ENCODE measurements at places on chromosomes 3 and 15. TPM values are rescaled to one million over a fixed set of nuclear protein-coding genes. Genes with fewer than 3 reads are reported as not detected.

Gene ZPLD1
- not detected for total RNA-seq

Gene ROPN1
- total RNA-seq, result not detected

Gene WDR93
- not detected for total RNA-seq

Gene STAC
- total RNA-seq, result 0.27 TPM

Gene ZNF860
- 0.30 TPM for total RNA-seq

Gene CACNA2D2
- 1.5 TPM for total RNA-seq

Gene CD80
- 1.2 TPM for total RNA-seq

Gene PTH1R
- total RNA-seq, result not detected

Gene MRAS
- total RNA-seq, result 0.16 TPM

Gene BOC
- total RNA-seq, result 0.43 TPM

DNA sequence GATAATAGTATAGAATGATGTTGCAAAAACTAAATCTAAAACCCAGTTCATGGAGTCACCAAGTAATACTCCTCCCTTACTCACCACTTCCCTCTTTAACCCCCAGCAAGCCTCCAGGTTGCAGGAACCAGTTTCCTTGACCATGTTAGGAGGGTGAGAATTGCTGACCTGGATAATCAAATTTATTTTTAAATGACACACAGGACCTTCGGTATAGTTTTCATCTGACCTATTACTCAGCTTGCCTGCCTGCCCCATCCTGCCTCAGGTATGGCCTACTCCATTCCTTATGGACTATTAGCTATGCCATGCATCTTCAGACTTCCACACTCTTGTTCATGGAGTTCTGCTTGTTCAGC is 883 bp downstream of the RTP4 start:
- no peak for DNase-seq

- no peak for DNase-seq
Observed at GRCh38 chr15:65057549-65057940, 10.2 kb downstream of the RASL12 start.

DNA sequence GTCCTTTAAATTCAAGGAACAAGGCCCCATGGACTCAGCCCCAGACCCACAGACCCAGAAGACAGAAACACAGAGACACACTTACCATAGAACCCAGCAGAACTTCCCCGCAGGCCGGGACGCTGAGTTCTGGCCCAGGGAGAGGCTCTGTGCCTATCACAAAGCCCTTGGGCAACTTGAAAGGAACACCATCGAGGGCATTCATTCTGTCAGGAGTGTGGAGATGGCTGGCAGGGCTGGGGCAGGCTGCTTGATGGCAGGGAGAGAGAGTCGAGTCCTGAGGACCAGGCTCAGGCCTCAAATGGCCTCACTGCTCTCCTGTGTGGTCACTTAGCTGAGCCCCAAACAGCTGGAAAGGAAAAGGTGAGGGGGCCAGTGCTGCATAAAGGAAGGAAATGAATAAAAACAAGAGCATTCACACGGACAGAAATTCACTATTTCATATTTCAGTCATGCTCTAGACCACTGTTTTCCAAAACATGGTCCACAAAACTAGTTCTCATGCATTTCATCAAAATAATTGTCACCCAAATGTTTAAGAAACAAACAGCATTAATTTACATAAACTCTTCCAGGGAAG is 8.9 kb downstream of the UBAP1L start:
- no peak for DNase-seq

GRCh38 chr3:145035682-145036081 is 1064.1 kb downstream of the DIPK2A start:
- no peak for DNase-seq

- DNase-seq, result no peak
Observed at GRCh38 chr15:76184650-76185035, 124.9 kb downstream of the TMEM266 start.

DNA sequence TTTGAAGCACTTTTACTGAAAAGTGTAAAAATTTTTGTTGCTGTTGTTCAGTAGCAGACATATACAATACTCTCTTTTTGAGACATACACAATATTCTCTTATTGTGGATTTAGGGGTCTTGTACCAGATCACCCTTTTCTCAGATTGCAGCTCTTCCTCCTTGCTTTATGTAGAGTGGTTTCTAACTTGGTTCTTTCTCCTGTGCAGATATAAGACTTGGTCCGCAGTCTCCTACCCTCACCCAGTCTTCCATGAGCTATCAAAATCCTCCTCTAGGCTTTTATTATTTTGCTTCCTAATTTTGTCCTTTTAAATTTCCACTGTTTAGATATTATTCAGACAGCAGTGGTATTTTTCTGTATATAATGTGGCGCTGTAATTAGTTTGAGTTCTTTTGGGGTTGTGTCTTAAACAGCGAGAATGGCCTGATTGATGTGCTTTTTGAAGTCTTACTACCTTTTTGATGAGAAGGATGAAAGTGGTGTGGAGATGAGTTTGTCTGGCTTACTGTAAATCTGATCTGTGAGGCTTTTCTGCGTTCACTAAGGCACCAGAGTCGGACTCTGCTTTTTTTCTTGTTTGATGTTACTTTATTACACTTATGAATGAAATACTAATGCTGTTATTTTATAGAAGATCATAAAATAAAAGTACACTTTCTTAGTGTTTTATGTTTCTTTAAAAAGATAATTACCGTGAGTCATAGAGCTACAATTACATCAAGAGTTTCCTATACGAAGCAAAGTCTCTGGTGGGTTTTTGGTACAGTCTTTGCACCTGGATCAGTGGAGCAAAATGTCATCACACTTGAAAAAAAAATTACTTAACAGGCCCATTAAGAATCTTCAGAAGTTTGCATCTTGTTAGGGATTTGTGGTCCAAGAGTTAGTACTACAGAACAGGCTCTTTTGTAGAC is 27.8 kb downstream of the FNDC3B start:
- DNase-seq, result no peak

GRCh38 chr3:174639970-174640369 is 219.2 kb upstream of the NAALADL2 start:
- no peak for DNase-seq

DNA sequence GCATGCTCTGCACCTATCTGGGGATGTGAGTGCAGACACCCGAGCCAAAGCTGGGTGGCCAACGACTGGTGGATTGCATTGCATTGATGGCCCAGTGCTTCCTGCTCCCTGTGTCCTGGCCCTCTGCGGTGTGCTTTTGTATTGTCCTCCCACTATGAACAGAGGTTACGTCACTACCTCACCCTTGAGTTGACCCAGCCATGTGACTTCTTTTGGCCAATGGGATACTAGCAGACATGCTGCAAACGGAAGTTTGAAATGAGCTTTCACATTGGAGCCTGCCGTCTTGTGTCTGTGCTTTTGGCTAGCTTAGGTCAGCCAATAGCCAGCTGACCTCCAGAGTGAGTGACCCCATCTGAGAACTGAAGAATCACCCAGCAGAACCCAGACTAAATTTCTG is 15.3 kb upstream of the TBC1D21 start:
- DNase-seq, result no peak

DNA sequence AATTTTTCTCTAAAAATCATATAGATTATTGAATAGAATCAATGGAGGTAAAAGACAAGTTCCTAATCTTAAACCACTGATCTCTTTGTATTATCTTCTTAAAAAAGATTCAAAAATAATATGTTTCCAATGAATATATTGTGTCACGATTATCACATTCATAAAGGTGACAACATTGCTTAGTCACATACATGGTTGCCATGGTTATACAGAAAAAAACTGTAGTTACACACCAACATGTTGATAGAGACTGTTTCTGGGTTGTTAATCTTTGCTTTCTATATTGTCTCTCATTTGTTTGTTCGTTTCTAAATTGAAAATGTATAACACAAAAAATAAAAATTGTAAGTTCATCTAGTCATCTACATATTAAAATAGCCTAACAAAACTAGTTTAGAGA is 376.0 kb upstream of the ALCAM start:
- DNase-seq, result no peak

DNA sequence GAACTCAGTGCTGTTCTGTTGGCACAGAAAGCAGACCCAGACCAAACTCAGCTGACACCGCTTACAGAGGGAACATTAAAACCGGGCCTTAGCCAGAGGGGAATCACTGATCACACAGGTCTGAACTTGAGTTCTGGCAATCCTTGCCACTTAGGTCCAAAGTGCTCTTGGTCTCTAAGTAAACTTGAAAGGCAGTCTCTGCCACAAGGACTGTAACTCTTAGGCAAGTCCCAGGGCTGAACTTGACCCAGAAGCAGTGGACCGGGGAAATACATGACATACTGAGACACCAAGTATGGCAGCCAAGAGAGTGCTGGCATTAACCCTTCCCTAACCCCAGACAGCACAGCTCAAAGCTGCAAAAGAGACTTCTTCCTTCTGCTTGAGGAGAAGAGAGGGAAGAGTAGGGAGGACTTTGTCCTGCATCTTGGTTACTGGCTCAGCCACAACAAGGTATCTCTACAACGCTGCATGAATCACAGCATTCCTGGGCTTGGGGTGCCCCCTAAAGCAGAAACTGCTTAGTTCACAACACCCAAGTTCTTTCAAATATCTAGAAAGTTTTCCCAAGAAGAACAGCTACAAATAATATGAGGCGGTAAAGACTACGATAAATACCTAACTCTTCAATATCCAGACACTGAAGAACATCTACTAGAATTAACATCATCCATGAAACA is 32.5 kb downstream of the NAALADL2 start:
- DNase-seq, result no peak

- DNase-seq, result no peak
Observed at GRCh38 chr3:58063022-58063815, 55.0 kb downstream of the FLNB start.

DNA sequence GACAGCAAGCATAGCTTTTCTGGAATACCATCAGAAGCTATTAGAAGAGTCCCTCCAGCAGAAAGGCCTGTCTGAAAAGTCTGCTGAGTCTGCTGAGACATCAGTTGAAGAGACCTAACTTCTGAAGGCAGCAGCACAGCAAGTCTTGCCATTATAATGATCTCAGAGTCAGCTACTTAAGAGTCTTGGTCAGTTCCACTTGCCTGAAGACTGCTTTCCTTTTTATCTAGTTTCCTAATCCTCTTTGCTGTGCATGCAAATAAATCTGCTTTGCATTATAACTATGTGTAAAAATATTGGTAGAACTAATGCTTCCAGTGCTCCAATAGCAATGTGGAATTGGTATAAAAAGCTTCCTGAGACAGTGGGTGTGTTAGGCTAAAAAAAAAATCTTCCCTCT is 34.9 kb upstream of the CPOX start:
- no peak for DNase-seq

- peak; percentile 61 for DNase-seq
Observed at GRCh38 chr3:24678421-24678865, 183.8 kb upstream of the THRB start.

- DNase-seq, result no peak
Observed at GRCh38 chr3:171900446-171900845, 57.3 kb downstream of the TMEM212 start.

GRCh38 chr3:36784138-36784635 is 19.8 kb upstream of the DCLK3 start:
- no peak for DNase-seq

DNA sequence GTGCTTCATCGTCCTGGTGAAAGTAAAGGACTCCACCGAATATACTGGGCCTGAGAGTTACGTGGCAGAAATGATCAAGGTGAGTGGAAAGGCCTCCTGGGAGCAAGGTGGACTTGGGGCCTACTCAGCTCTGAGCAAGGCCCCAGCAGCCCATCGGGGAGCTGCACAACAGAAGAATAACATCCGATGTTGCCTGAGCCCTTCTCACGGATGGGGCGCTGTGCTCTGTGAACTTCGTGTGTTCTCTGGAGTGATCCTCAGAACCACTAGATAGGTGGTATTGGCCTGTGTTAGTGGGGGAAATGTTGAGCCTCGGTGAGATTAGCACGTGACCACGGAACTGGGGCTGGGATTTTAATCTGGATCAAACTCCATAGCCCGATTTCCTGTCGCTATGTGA is 161.1 kb upstream of the BHLHE40 start:
- no peak for DNase-seq

DNA sequence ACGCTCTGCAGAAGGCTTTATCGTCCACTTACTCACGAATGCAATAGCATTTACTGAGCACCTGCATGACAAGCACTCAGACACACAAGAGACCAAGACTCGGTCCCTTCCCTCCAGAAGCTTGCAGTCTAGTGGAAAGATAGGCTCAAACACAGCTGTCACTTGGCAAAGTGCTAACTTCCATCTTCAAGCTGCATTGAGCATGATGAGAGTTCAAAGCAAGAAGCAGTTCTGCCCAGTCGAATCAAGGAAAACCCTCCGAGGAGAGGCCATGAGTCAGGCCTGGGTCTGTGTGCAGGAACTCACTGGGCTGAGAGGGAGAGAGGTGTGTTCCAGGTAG is 51.5 kb downstream of the C3orf20 start:
- no peak for DNase-seq

GRCh38 chr15:31606194-31606669 is 279.6 kb downstream of the KLF13 start:
- DNase-seq, result no peak

GRCh38 chr3:71708476-71709105 is 16.6 kb downstream of the EIF4E3 start:
- no peak for DNase-seq

DNA sequence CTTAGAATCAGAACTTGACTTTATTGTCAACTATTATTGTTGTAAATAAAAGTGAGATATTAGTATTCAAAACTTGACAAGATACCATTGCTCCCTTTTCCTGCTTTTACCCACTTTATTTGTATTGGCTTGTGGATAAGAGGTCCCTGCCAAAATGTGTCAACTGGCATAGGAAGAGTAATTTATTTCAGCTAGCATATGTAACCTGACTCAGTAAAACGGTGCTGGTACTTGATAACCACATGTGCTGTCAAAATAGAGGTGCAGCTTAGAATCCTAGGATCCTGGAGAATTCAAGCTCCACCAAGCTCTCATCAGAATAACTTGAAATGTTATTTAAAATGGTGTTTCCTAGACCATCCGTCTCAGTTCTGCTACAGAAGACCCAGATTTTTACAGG is 90.2 kb upstream of the TGFBR2 start:
- no peak for DNase-seq

- DNase-seq, result no peak
Observed at GRCh38 chr3:149572796-149573414, 84.9 kb downstream of the WWTR1 start.

DNA sequence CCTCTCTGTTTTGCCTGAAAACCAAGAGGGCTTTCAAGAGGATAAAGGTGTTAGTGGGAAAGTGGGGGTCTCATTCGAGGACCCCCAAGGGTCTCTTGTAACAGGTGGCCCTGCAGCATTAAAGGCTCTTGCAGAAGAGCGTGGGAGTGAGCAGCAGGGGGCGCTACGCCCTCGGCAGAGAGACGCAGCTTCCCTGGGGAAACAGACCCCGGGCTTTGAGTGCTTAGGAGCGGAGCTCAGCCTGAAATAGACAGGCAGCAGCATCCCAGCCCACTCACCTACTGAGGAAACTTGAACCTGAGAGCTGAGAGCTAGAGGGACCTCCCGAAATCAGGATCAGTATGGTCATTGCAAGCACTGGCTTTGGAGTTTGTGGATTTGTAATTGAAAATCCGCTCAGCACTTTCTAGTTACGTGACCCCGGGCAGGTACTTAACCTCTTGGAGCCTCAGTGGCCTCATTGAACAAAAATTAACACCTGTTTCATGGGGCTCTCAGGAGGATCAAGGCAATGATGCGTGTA is 25.7 kb downstream of the RPLP1 start:
- peak; percentile 77 for DNase-seq

DNA sequence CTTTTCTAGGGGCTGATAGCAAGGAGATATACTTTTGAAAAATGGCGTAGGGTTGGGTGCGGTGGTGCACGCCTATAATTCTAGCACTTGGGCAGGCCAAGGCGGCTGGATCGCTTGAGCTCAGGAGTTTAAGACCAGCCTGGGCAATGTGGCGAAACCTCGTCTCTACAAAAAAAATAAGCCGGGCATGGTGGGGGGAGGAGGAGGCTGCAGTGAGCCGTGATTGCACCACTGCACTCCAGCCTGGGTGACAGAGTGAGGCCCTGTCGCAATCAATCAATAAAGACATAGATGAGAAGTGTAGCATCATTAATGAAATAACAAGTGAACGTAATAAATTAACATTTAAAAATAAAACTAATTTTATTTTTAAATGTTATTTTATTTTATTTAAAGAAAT is 134.6 kb downstream of the SLCO3A1 start:
- no peak for DNase-seq

All from activated CD4-positive, alpha-beta T cell treated with anti-CD3 and anti-CD28 coated beads for 36 hours (primary cell).